Daoy (cell line): ENCODE measurements at places on chromosomes 16 and 17.

- DNase-seq, result peak; percentile 6
Observed at GRCh38 chr16:80751167-80751566, 53.2 kb downstream of the CDYL2 start.

DNA sequence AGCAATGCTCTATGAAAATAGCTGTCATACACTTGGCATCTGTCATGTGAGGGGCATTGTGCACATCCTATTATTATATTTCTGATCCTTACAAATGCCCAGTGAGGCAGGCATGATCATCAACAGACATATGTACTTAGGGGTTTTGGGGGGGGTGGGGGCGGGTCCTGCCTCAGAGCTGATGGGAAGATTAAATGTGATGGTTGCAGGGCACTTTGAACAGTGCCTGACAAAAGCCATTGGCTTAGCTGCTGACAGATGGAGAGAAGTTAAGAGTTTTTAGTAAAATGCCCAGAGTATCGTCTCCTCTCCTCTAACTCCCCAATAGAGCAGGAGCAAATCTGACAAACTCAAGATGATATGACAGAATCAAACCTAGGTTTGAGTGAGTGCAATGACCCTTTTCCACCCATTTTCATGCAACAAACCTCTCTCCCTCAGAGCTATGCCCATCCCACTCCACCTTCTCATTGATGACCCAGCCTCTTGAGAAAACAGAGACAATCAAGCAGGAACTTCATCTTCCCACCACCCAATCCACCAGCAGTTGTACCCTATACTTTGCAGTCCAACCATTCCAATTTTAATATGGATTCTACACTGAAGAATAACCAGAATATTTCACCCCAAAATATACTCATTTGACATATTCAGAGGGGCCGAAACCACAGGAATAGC lies 4.8 kb downstream of the KLHL11 start:
- no peak for DNase-seq

GRCh38 chr17:80827646-80828643 lies 163.7 kb upstream of the CHMP6 start:
- DNase-seq, result peak; percentile 55

- no peak for DNase-seq
Observed at GRCh38 chr16:66695471-66695934, 1.0 kb downstream of the CMTM4 start.

- no peak for DNase-seq
Observed at GRCh38 chr17:49224198-49224996, 6.2 kb downstream of the PHOSPHO1 start.

- DNase-seq, result peak; percentile 77
Observed at GRCh38 chr17:42101513-42102292, 3.4 kb upstream of the ZNF385C start.

GRCh38 chr16:22272870-22273650 lies 24.1 kb upstream of the POLR3E start:
- DNase-seq, result no peak

- DNase-seq, result no peak
Observed at GRCh38 chr17:59716427-59716826, 9.0 kb downstream of the VMP1 start.

DNA sequence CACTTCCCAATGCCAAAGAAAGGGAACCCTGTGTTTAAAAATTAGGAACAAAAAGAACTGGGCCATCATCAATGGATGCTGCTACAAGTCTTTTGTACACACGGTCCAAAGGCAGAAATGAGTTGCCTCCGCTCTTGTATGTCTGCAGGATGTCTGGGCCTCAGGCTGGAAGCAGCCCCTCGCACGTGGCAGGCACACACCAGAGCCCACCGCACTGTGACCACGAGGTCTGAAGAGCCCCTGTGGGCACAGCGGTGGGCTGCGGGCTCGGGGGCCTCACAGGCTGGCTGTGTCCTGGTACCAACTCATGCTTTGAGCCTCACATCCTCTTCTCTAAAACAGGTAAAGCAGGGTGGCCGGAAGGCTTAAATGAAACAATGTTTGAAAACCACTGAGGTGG lies 309.3 kb downstream of the C16orf95 start:
- no peak for DNase-seq

DNA sequence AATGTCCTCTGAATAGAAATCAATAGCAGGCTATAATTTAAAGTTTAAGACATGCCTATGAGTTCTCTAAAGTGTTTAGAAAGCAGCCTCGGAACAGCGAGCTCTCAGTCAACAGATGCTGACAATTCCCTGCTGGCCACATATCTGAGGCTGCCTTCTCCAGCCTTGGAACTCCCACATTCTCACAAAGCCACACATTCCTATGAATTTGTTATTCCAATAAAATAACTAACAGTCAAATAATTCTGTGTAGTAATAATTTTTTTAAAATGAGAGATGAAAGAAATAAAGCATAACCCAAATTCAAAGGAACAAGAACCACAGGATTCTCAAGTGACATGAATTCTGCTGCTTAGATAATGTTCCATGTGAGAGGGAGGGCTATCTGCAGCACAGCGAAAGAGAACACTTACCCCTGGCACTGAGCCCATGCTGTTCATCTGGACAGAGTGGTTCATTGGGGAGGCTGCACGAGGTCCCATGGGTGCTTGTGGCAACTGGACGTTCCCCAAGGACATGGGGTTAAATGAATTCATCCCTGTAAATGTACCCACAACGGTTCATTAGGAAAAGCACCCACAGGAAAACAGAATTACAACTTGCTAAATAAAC lies 56.9 kb upstream of the TRAP1 start:
- DNase-seq, result no peak

DNA sequence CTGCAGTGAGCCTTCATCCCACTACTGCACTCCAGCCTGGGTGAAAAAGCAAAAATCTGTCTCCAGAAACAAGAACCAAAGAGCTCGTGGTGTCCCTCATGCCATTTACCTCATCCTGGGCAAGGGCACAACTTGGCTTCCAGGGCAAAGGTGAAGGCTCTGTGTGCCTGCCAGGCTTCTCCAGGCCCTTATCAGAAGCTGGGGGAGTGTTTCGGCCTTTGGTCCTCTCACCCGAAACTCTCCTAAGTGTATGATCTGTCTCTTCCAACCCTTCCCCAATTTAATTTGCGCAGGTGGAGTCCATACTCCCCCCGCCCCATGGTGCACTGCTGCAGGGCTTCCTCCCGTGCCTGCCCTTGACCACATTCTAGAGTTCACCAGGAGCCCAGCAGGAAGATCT lies 1.1 kb downstream of the CES2 start:
- DNase-seq, result no peak

GRCh38 chr16:14559809-14560241 lies 70.2 kb downstream of the PARN start:
- no peak for DNase-seq

DNA sequence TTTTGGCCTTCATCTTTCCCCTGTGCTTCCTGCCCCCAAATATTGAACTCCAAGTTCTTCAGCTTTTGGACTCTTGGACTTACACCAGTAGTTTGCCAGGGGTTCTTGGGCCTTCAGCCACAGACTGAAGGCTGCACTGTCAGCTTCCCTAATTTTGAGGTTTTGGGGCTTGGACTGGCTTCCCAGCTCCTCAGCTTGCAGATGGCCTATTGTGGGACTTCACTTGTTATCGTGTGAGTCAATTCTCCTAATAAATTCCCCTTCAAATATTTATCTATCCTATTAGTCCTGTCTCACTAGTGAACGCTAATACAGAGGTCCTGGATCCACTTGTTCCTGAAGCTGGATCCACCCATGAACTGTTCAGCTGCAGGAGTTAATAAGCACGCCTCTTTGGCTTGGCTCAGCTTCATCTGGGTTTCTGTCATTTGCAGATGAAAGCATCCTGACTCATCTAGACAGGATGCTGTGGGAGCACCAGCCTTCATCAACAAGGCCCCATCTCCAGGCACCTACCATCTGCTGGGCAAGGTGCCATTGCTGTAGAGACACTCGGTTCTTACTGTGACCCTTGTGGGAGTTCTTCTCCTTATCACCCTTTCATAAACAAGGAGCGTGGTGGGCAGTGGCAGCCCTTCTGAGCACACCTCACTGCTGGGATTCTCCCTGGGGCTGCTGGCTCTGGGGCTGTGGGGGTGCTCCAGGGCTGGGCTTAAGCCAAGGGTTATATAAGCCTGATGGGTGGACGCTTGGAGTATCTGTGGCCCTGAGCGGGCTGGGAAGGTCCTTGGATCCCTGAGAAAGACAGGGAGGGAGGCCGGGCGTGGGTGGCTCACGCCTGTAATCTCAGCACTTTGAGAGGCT lies 23.1 kb downstream of the LAT start:
- DNase-seq, result peak; percentile 90

DNA sequence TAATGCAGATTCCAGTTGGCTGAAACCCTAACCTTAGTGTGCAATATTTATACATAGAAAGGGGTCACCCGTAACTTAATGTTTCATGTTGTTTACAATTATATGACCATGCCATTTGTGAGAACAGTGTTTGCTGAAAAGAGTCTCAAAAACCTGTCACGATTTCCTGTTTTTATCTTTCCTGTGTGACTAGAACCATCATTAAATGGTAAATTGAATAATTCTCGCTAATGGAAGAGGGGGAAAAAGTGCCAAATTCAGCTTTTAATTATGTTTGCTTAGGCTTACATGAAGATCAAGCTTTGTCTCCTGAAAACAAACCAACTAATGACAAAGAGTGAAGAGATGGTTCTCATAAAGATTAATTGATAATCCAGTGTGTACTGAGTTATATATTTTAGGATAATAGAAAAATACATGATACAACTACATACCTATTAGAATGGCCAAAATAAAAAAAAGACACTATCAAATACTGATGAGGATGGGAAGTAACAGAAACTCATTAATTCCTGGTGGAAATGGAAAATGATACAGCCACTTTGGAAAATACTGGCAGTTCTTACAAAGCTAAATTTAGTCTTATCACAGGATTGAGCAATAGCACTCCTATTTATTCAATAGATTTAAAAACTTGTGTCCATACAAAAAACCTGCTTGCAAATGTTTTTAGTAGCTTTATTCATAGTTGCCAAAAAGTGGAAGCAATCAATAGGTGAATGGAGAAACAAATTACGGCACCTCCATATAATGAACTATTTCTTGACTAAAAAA lies 141.7 kb downstream of the CDK5R1 start:
- no peak for DNase-seq

GRCh38 chr17:76515274-76515949 lies 14.2 kb upstream of the RHBDF2 start:
- peak; percentile 95 for DNase-seq

DNA sequence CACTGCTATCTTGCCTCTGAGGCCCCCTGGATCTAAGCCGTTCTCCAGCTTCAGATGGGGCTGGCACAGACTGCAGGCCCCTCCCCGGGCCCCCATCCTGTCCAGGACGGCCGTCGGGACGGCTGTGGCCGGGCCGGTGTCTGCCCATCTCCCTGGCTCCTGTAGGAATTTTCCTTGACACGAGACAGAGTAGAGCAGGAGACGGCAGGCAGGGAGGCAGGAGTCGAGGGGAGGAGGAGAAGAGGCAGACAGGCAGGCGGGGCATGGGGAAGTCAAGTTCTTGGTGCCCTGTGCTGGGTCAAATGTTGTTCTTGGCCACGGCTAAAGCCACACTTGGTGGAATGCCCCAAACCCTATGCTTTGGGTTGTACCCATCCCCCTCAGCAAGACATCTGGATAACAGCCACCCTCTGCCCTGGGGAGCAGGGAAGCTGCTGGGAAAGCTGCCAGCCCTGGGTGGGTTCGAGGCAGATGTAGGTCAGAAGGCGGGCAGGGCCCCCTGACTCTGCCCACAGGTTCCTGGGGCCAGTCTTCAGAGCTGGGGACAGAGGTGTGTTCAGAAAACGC lies 4.0 kb downstream of the C1QTNF1 start:
- DNase-seq, result peak; percentile 92

GRCh38 chr17:67041941-67042899 lies 2.1 kb upstream of the CACNG1 start:
- no peak for DNase-seq
